NCI-H2081 treated with DMSO at 0.1 percent for 48 hours (cell line): ENCODE measurements at places on chromosomes 3 and 15.
A peak's percentile ranks its signal among the peaks of the same experiment; 100 is the strongest.

DNA sequence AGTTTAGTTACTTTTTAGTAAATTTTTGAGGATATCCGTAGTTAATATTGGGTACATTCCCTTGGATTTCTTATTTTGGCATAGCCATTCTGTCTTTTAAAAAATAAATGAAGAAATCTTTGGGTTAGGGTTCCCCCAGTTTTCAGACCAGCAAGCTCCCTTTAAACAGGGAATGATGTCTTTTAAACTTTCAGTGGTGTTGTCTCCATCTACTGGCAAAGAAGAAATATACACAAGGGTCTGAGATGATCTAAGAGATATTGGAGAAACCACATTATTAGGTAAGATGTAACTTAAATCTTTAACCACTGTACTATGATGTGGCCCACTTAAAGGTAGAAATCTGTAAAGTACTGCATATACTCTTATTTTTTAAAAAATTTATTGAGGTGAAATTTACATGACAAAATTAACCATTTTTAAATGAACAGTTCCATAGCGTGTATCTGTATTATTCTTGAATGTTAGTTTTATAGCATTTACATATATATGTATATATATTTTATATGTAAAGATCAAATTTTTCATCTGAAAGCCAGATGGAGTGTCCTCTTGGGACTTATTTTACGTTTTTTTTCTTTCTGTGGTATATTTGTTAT is 35.1 kb upstream of the EIF3J start:
- DNase-seq, result no peak

GRCh38 chr3:109478614-109479013 is 141.3 kb upstream of the DPPA4 start:
- no peak for DNase-seq

- DNase-seq, result no peak
Observed at GRCh38 chr3:149435996-149436885, 38.3 kb upstream of the TM4SF4 start.

GRCh38 chr15:99442252-99442897 is 123.4 kb upstream of the MEF2A start:
- DNase-seq, result no peak

GRCh38 chr15:59372352-59373211 is at the start of gene MYO1E:
Gene MYO1E (minus strand): TSS chr15:59372871. CDS start chr15:59372500, 371 bp downstream.
- peak; percentile 58 for DNase-seq

- DNase-seq, result no peak
Observed at GRCh38 chr15:86608461-86609205, 529.0 kb downstream of the AGBL1 start.

DNA sequence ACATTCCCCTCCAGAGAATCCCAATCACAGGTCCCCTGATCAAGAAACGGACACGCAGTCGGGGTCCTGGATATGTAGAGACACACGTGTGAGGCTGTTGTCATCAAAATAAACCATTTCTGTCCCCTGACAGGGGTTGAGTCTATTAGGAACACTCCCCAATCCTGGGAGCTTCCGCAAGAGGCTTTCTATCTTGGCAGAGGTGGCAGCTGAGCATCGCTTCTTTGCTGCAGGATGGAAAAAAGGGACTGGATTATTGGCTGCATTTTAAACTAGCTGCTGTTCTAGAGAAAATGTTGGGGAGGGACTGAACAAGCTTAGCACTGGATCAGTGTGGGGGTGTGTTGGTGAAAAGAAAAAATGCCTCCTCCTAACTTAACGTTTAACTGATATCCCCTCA is 2.5 kb upstream of the CNTN4 start:
- DNase-seq, result no peak

DNA sequence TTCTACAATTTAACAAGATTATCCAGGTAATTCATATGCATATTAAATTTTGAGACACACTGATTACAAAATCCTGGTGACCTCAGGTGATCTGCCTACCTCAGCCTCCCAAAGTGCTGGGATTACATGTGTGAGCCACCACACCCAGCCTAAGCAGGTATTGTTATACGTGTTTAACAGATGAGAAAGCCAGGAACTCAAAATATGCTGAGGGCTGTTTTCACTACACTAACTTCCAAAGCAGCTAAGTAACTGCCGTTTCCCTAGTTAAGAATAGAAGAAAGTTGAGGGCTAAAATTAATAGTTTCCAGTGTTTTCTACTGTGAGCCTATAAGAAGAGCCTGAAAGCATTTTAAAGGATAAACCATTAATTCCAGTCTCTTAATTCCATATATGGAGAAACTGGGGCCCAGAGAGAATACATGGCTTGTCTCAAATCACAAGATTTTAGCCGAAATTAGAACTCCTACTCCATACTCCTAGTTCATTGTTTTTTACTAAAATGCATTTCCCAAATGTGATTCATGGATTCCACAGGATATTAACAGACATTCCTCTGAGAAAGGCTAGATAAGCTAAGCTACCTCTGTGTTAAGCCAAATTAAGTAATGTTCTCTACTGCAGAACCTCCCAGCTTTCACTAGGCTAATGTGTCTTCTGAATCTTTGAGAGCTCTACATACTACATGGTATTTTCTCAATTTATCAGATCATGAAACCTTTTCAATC is 17.0 kb upstream of the AVEN start:
- no peak for DNase-seq

GRCh38 chr3:10723991-10724390 is 92.0 kb upstream of the SLC6A11 start:
- DNase-seq, result no peak

DNA sequence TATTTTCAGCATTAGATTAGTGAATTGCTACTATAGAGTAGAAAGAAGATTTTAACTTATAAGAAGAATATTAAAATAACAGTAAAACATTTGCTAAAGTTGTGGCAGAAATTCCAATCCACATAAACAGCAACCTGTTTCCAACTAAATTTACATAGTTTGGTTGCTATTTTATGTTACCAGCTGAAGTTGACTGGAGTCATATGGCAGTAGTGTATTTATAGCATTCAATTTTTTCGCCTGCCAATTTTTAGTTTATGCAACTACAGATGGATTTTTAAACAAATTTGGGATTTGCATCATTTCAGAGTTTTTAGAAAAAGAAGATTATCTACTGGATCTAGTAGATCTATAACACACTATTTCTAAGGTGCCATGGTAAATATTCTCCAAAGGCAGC is 332.5 kb upstream of the BCHE start:
- DNase-seq, result no peak

- DNase-seq, result no peak
Observed at GRCh38 chr3:174251681-174252080, 607.5 kb upstream of the NAALADL2 start.

GRCh38 chr3:127449486-127450212 is 140.9 kb downstream of the TPRA1 start:
- DNase-seq, result no peak

- no peak for DNase-seq
Observed at GRCh38 chr3:52366527-52366926, 50.4 kb downstream of the DNAH1 start.

DNA sequence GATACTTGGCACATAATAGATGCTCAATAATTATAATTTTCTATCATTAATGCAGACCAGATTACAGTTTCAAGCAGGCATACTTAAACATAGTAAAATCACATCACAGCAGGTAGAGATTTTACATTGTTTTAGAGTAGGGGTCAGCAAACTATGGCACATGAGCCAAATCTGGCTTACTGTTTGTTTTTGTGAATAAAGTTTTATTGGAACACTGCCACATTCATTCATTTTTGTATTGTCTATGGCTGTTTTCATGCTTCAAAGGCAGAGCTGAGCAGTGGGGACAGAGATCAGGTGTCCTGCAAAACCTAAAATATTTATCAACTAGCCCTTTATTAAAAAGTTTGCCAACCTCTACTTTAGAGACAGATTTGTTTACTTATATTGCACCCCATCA is 189.6 kb upstream of the MRPL3 start:
- no peak for DNase-seq

DNA sequence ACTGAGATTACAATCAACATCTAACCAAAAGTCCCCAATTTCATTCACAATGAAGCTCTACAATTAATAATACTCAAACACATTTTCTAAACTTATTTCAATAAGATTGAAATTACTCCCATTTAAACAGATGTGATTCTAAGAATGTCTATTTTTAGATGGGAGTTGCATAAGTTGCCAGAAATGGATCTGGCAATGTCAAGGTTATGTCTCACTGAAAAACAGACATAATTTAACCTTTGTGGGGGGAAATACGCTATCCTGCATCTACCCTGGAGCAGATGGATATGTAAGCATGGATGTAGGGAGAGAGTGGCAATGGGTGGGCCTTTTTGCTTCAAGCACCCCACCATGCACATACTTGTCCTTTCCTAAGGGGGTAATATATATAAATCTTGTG is 6.7 kb upstream of the EIF1B start:
- DNase-seq, result no peak

- DNase-seq, result no peak
Observed at GRCh38 chr3:4745235-4745610, 234.0 kb upstream of the BHLHE40 start.

DNA sequence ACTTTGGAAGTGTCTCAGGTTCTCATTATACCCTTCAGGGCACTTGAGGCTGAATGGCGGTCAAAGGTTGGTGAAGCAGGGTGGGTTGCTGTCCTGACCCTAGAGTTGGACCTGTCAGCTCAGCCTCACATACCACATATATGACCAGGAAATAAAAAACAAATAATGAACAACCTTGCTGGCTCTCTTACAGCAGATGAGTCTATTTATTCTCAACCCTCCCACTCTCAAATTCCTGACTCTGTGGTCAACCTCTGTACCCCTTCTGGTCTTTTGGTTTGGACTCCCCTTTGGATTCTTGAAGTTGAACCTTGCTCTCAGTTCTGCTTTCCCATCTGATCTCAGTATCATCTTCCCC is 16.9 kb downstream of the PPP2R3A start:
- DNase-seq, result no peak

DNA sequence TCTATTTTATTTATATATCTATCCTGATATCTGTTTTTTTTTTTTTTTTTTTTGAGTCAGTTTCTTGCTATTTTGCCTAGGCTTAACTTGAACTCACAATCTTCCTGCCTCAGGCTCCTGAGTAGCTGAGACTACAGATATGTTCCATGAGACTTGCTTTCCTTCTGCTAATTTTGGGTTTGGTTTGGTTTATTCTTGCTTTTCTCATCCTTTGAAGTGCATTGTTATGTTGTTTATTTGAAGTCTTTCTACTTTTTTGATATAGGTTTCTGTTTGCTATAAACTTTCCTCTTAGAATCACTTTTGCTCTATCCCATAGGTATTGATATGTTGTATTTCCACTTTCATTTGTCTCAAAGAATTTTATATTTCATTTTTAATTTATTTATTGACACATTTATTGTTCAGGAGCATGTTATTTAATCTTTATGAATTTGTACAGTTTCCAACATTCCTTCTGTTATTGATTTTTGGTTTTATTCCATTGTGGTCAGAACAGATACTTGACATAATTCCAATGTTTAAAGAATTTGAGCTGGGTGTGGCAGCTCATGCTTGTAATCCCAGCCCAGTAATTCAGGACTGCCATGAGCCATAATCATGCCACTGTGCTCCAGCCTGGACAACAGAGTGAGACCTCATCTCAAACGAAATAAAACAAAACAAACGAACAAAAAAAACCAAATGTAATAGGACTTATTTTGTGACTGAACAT is 62.3 kb upstream of the PLSCR4 start:
- DNase-seq, result no peak

DNA sequence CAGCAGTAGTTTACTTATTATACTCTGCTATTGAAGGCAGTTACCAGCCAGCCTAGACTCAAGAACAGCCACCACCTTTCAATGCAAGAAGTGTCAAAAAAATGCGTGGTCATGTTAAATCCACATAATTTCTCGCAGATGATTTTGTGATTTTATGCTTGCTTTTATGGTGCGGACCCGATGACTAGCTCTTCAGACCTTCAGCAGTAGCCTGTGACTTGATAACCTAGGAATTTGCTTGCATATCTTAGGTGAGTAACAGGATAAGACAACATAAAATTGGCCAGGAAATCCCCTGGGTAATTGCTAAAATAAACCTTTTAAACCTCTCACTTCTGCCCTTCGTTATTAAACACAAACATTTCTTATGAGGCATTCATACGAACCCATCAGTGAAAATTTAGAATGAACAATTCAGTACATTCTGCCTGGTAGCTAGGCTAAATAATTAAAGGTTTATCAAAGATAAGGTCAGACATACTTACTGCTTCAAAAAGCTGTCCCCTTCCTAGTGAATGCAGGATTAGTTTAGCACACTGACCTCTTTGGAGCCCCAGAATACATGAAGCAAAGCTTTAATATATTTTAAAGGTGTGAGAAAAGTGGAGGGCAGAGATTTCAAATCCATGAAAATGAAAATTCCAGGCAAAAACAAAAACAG is 798.8 kb downstream of the OTOL1 start:
- no peak for DNase-seq
